Skeletal muscle cell (primary cell): ENCODE measurements at places on chromosomes 3 and 15.

GRCh38 chr3:135966271-135966961 lies 888 bp downstream of the PPP2R3A start:
- DNase-seq: peak; percentile 26

DNA sequence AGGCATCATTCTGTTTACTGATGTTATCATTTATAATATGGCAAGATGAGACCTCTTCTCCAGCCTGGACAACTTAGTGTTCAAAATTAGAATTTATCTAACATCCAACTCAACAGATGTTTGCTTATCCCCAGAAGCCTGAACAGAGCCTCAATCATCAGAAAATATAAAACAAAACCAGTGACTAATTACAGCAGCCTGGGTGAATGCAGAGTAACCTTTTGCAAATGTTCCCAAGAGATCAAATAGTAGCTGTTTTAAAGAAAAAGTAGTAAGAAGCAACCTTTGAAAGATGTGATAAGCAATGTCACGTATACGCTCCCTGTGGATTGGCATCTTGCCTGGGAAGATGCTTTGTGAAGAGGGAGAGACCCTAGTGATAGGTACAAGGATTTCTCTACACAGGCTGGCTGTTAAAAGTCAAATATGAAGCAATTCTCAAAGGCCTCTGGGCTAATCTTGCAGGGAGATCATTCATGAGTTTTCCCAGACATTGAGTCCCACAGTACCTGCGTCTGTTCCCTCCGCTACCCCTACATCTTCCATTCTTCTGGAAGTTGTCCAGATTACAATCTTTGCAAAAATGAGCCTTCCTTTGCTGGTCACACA lies 39.3 kb upstream of the PRICKLE2 start:
- peak; percentile 36 for DNase-seq

DNA sequence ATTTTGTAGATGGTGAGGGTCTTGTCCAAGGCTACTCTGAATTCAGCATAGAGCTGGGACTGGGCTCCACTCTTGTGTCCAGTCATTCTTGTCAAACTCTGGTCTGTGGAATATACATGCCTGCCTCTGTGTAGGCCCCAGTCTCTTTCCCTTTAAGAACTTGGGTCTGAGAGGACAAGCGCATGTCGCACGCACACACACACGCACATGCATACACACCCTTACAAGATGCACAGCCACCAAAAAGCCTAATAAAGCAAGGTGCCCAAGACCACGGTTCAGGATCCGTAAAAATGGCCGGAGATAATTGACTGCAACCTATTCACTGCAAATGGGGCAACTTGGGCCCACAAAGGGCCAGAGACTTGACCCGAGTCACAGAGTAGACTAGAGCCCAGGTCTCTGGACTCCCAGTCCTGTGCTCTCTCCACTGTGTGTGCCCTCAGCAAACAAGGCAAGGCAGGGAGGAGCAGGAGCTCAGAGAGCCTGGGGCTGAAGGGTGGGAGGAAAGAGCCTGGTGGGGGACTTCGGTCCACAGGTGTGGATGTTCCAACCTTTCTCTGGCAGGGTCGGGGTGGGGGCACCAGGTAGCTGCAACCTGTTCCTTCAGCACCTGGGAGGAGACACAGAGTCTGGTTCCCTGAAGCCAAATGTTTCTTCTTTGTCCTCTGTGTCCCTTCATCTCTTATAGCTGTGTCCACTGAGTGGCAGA lies 914 bp upstream of the PAQR5 start:
- DNase-seq: no peak

DNA sequence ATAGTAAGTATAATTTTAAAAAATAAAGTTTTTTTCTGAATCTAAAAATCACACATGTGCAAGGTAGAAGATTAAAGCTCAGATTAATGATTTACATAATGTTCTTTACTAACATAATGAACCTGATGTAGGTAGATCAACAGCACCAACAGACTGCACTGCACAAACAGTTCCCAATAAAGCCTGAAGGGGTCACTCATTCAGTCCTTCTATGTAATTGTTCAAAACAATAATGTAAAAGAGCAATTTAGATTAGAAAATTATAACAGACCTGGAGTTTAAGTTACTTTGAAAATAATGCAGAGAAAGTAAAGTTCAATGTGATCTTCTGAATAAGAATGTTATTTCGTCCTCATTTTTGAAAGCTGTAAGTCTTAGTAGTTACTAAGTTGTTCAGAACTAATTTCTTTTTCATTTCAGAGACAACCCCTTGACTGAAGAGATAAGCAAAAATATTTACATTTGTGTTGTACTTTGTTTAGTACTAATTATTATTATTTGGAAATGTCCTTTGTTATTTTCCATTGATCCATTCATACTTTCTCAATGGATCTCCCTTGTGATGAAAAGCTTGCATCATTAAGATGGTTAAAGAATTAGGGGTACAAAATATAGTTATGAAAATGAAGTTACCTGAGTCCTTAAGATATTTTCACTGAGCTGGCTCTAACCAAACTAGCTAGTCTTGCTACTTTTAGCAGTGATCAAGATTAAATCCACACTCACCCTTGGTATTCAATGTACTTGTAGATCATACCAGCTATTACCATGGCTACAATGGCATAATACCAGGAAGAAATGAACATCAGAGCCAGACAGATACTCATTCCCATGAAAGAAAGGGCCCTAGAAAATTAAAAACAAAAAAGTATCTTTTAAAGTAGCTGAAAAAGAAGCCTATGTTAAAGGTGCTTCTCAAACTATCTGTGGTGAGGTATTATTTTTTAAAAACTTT lies 16.8 kb downstream of the EMC4 start:
- no peak for DNase-seq

- peak; percentile 84 for DNase-seq
These were observed 21.6 kb downstream of the SPTSSB start for GRCh38 chr3:161349529-161350312.

DNA sequence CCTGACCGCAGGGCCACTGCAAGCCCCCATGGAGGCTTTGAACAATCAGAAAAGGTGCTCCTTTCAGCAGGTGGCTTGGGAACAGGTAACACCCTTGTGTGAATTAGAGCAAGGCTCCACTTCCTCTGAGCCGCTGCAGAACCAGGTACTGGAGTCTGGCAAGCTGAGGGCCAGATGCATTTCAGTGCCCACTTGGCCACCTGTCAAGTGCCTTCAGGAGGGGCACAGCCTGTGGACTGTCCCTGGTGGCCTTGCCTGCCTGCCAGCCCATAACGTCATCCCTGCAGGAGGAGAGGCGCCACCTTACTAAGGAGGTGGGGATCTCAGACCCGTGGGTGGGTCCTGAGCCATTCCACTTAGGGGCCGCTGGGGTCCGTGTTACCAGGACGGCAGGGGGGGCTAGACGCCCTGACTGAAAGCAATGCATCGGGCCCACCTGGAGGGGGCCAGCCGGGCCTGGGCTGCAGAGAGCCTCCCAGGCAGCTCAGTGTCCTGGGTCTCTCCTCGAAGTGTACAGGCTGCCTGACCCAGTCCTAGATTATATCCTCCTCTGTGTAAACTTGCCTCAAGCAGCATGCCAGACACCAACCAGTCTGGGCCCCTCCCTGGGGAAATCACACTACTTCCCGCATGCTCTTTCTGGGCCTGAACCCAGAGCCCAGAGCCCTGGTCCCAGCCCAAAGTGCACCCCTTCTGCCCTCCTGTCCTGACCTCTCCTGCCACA lies 16.1 kb downstream of the SPTBN5 start:
- DNase-seq: no peak

GRCh38 chr3:71453822-71454511 lies 129.6 kb downstream of the FOXP1 start:
- DNase-seq: no peak

- DNase-seq: peak; percentile 78
These were observed 68.8 kb upstream of the DLG1 start for GRCh38 chr3:197367081-197367780.

- DNase-seq: no peak
These were observed 397.6 kb upstream of the THBS1 start for GRCh38 chr15:39183164-39183881.

DNA sequence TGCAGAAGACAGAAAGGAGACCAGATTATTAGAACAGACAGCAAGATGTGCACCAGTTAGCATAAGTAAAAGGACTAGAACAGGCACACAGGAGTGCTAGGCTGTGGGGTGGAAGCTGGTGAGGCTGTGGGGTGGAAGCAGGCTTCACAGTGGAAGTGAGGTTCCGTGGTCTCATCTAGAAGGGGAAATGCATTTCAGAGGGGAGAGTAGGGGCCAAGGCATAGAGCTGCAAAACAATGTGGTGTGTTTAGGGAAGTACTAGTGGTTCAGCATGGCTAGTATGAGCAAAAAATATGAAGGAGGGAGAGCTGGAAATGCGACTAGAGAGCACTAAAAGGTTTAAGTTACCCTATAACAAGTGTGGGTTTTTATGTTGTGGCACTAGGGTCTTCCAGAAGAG lies 6.5 kb downstream of the POPDC2 start:
- no peak for DNase-seq

DNA sequence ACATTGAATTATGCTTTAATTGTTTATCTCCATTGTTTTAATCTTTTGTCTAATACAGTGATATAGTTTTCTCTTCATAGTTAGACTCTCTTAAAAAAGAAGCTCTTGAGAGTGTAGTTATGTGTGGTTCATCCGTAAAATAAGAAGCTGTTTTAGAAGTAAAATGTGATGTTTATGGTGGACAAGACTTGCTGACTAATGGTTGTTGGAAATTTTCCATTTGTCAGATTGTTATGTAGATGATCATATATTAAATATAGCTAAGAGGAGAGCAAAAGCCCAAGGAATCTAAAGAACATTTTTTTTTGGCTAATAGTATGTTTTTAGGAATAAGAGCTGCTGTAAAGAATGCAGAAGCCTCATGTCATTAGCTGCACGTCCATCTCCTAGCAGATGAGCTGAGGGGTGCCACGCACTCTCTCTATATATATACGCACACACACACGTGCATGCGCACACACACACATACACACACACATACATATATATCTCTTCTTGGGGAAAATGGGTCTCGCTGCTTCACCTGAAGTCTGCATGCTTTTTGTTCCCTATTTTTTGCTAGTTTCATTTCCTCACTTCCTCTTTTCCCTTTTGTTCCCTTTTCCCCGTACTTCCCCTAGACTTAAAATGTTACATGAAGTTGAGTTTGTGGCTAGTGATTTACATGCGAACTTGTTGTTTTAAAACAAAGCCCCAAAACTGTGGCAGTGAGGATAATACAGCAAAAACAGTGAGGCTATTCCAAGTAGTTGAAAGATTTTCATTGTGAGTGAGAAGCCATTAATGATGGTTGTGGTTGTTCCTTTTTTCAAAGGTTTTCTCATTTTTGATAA lies 107.8 kb downstream of the MBNL1 start:
- peak; percentile 50 for DNase-seq

DNA sequence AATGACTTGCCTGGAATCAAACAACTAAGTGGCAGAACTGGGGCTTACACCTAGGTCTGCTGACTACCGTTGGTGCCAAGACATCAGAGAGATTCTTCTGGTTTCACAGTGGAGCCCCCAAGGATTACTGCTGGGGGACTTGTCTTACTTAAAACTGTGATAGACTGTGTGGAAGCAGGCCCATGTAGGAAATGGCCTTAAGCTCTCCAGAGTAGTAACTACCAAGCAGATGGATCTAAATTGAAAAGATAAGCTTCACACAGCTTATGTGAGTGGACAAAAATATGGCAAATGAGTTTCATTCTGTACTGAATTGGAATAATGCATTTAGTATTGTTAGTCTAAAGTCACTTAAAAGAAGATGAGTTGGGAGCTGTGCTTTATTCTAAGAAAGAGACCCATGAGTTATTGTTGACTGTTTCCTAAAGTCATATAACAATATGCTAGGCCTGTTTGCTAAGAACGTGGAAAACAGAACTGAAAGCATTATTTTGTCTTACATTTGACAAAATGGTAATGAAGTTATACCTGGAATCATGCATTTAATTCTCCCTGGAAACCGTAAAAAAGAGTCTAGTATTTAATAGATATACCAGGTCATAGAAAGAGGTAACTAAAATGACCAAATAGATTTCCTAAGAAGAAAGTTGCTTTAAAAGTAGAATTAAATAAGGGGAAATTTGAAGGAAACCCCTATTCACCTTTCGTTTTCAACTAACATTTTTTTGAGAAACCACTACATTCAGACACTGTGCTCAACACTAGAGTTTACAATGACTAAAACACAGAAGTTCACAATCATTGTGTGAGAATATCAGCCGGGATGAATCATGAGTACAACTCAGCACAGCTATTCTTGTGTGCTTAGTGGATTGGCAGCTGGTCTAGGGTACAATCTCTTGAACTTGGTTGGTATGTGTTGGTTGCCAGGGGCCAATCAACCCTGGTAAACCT lies 13.0 kb upstream of the MAPK6 start:
- peak; percentile 29 for DNase-seq

DNA sequence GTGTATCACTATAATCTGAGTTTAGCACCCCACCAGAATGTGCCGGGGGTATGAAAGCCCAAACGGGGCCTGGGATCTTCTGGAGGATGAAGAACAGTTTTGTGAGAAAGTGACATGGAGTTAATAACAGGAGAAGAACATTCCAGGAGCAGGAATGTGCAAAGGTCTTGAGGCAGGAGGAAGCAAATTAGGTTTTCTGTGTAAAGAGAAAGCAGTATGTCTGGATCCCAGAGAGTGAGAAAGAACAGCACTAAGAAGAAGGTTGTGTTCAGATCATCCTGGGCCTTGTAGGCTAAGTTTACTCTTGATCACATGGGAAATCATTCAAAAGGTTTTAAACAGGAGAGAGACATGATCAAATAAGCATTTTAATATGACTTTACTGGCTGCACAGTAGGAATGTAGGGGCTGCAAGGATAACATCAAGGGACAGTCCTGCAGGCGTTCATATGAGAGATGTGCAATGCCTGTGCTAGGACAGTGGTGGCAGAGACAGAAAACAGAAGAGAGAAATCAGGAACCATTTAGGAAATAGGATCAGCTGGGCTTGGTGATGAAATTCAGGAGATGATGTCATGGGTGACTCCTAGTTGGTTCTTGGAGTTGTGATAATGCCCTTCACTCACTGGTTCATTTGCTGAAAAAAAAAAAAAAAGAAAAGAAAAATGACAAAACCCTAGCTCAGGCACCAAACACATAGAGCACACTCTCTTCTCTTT lies 113.5 kb downstream of the TNIK start:
- no peak for DNase-seq

GRCh38 chr3:85228966-85229365 lies 270.2 kb downstream of the CADM2 start:
- no peak for DNase-seq

DNA sequence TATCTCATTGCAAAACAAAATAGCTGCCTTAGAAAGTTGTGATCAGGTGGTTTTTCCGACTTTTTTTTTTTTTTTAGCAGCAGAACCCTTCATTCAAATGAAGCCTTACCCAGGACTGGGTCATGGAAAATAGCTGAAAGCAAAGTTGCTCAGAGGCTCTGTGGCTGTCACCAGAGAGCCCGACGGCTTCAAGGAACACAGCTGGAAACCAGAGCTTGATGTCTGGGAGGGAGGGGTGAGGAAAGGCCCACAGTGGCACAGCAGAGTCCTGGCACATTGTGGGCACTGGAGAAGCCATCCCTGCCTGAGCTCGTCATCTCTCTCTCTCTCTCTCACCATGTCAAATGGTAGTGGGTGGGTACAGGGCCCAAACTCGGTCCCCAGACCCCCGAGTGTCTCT lies 77.5 kb downstream of the RPN1 start:
- DNase-seq: no peak

GRCh38 chr3:21898316-21898715 lies 147.3 kb upstream of the ZNF385D start:
- no peak for DNase-seq
